RPMI7951 (cell line): ENCODE measurements at places on chromosomes 12 and 14.

DNA sequence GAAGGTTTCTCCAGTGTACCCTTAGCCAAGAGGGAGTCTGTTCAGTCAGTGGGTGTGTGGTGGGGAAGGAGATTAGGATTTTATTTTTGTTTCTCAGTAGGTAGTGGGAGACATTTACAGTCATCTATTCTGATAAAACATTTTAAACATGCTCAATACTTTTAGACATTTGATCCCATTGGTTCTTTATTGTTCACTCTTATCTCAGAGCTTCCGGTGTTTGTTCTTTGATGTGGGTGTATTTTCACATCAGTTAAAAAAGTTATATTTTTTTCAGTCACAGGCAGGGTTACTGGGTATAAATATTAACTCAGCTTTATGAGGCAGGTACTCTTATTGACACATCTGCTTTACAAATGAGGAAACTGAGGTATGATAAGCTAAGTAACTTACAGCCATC, 43.3 kb upstream of the LRRK2 start:
- no peak for DNase-seq

DNA sequence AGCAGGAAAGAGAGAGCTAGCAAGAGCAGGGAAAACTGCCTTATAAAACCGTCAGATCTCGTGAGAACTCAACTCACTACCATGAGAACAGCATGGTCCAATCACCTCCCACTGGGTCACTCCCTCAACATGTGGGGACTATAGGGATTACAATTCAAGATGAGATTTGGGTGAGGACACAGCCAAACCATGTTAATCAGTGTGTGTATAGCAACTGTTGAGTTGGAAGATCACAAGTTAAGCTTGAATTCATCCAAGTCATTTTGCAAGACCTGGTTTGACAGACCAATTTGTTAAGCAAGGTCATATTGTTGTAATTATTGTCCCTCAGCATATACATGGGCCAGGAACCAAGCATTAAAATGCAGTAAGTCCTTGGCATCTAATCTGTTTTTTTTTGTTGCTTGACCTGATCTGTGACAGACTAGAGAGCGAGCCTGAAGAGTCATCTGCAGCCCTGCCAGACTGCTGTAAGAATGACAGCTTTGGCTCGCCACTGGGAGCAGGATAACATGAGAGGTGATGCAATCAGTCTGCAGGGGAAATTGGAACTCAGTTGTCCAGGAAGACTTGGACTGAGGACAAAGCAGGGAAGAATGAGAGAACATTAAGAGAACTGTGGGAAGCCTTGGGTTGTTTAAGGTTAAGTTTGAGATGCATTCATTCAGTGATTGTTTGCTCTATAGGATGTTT, 297.6 kb upstream of the SEL1L start:
- no peak for DNase-seq

DNA sequence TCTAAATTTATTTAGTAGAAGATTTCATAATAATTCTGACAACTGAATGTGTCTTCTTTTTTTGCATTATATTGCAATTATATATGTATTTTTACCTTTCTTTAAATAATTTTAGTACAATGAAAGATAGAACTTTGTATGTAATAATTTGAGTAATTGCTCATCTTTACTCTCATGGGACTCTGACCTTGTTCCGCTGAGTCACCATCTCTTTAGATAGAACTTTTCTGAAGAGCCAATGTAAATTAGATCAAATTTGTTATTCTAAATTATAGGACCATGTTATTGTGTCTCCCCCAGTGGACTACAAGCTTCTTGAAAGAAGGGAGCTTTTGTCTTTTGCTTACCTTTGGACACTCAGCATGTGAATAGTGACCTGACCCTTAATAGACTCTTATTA, 96.1 kb downstream of the TRHDE start:
- DNase-seq = no peak

- peak; percentile 10 for DNase-seq
Measured at GRCh38 chr14:88463318-88463717, 77.9 kb downstream of the SPATA7 start.

DNA sequence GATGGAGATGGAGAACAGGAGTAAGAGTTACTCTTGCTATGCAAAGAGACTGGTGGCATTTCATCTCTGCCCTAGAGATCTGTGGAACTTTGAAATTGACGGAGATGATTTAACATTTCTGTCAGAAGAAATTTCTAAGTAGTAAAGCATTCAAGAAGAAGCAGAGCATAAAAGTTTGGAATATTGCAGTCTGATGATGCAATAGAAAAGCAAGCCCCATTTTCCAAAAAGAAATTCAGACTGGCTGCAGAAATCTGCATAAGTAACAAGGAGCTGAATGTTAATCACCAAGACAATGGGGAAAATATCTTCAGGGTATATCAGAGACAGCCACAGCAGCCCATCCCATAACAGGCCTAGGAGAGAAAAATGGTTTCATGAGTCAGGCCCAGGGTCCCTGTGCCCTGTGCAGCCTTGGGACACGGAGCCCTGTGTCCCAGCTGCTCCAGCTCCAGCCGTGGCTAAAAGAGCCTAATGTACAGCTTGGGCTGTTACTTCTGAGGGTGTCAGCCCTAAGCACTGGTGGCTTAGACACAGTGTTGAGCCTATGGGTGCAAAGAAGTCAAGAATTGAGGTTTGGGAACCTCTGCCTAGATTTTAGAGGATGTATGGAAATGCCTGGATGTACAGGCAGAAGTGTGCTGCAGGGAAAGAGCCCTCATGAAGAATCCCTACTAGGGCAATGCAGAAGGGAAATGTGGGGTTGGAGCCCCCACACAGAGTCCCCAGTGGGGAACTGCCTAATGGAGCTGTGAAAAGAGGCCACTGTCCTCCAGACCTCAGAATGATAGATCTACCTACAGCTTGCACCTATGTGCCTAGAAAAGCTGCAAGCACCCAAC, 616.6 kb downstream of the SLC16A7 start:
- DNase-seq = no peak

- no peak for DNase-seq
Measured at GRCh38 chr14:102544747-102545460, 35.3 kb upstream of the ANKRD9 start.

DNA sequence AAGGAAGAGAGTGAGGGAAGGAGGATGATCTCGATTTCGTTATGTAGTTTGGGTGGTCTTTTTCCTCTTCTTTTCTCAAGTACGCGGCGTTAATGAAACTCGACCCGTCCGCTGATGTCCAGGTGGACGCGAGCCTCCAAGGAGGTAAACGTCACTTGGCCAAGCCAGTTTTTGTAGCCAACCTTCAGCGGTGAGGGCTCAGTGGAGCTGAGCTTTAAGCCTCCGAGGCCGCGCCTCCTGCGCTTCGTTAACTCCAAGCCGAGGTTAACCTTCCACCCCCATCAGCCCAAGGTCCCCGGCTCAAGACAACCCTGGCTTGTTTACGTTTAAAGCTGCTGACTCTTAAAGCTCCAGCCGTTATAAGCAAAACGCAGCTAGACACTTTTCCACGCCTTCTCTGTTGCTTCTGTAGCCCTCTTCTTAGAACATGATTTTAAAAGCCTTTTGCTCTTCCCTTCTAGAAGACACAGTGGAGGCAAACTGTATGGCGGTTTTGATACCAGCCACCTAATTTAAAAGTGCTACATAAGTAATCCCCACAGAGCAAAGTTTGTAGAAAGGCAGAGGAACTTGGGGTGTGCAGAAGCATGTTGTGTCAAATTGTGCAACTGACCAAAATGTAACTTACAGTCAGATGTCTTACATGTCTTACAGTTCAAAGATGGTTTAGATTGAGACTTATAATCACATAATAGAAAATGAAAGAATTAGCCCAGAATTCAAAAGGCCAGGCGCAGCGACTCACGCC, 923 bp upstream of the ITPR2 start:
- peak; percentile 42 for DNase-seq

DNA sequence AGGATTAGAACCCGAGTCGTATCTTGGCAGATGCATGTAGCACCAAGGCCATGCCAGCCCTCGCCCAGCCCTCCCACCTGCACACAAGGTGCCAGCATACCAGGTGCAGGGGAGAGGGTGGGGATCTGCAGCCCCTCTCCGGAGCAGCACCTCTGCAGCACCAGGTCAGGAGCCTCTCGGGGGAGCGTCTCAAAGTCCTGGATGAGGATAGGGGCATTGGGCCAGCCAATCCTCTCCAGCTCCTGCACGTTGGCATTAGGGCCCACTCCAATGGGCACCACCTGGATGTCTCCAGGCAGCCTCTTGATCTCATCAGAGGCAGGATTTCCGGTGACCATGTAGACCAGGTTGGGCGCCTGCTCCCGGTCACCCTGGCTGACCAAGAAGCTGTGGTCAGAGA, 73.2 kb upstream of the ANO2 start:
- no peak for DNase-seq

DNA sequence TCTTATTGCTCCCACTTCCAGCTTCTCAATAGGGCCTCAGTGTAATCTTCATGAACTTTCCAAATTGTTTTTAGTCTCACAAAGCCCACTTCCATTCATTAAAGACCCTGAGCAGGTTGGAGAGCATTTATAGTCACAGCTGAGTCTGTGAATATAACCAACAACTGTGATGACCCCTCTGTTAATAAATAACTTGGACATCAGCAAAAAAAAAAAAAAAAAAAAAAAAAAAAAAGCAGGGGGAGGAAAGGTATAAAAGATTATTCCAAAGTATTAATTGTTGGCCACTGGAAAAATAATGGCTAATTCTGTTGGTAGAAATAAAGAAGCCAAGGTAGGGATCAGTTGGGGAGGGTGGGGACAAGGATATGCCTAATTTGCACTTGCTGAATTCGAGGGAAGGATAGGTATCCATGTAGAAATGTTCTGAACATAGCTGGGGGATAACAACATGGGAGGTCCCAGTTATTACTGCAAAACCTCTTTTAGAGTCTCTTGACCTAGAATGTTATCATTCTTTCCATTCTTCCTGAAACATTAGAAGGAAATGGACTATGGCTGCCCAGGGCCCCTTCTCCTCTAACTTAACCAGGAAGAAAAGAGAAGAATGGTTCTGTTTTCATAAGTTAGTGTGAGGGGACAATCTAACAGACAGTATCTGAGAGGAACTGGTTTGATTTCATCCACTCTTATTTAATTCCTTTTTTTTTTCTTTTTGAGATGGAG, 56.5 kb downstream of the SAMD4A start:
- DNase-seq = no peak

- peak; percentile 88 for DNase-seq
Measured at GRCh38 chr12:132046561-132046960, 96.8 kb downstream of the EP400 start.

GRCh38 chr12:12927211-12928079, 24.5 kb downstream of the GPRC5D start:
- DNase-seq = no peak

DNA sequence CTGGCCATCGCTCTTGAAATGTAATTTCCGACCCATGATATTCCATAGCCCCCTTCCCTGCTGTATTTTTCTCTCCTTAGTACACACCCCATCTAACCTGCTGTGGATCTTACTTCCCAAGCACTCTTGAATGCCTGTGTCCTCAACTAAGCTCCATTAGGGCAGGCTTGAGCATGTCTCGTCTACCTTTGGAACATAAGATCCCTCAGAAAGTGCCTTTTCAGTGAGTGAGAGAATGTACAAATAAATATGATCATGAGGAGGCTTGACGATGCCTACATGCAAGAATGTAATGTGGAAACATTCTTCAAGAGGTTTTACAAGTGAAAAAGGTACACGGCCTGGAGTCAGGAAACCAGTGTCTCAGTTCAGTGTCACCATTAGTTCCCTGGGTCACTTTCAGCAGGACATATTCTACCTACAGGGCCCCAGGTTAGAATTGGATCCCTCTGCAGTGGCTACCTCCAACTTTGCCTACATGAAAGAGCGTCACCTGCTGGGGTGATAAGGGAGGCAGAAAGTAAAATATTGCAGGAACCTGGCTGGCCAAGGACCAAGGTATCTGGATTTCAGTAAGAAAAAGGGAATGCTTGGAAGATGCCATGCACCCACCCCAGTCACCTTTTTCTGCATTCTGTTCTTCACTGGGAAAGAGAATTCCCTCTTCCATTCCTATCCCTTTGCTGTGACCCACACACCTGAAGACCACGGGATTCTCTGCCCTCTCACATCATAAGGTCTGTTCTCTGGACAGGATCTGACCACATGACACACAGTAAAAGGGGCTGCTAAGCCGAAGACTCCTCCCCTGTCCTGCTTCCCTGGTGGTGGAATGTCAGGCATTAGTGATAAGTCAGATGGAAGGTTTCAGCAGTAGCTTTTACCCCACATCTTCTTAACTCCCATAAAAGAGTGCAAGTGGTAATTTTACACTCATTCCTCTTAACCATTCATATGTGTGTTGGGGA, 24.6 kb upstream of the SERPINA1 start:
- no peak for DNase-seq

DNA sequence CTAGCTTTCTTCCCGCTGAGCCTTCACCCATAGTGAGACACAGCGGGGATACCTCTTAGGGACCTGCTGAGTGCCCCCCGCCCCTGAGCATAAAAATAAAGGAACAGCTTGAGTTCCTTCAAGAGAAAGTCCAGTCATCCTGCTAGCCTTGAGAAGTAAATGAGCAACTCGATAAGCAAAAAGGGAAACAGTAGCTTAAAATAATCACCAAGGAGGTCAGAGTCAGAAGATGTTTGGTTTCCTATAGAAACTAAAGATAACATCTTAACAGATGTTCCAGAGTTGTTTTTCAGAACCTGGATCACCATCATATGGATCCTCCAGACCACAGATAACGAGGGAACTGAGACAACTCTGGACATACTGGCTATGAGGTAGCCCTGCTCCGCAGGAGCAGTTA, 94.0 kb downstream of the BCAT1 start:
- no peak for DNase-seq

DNA sequence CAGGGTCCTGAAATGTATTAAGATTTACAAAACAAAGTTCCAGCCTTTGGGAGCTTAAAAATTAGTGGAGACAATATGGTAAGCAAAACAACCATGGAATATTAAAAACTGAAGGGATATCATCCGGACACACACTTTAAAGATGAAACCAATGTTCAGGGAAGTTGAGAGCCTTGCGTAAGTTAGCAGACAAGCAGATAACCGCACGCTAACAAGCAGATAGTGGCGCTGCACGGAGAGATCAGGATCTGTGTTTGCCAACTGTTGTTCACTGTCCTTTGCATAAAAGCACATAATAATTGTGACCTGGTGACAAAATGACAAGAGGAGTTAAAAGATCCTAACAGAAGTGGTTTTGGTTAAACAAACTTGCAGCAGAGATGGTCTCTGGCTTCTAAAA, 14.3 kb upstream of the TMEM229B start:
- no peak for DNase-seq

DNA sequence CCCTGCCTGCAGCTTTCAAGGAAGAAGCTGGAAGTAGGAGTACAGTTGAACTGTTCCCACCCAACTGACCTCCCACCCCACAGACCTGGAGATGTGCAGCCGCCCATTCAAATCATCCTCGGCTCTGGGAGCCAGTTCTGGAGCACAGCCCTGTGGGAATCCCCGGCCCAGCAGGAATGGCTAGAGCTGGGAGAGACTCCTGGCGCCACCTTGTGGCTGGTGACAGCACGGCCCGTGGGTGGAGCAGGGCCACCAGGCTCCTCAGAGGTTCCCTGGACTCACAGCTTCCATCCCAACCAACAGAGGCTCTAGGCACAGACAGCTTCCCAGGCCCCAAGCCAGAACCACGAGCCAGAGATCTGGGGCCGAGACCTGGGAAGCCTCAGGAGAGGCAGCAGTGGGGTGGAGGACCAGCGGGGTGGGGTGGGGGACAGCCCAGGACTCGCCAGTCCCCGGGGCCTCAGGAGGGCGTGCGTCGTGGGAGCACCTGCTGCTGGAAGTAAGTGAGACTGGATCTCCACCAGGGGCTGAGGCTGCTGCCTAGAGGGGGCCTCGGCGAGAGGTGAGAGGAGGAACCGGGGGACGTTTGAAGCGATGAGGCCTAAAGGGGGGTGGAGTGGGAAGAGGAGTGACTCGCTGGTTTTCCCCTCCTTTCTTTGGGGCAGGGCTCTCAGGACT, 43.4 kb downstream of the RNF34 start:
- peak; percentile 60 for DNase-seq

GRCh38 chr12:66351301-66351700, 49.0 kb downstream of the HELB start:
- no peak for DNase-seq

GRCh38 chr12:67161322-67161918, 107.7 kb upstream of the CAND1 start:
- peak; percentile 6 for DNase-seq
